ENCODE measurements at places on chromosomes 12 and 14.

GRCh38 chr12:66776974-66777373 lies 98.1 kb upstream of the GRIP1 start:
- DNase-seq, result no peak

GRCh38 chr12:118456741-118457140 lies 80.4 kb downstream of the SUDS3 start:
- no peak for DNase-seq

DNA sequence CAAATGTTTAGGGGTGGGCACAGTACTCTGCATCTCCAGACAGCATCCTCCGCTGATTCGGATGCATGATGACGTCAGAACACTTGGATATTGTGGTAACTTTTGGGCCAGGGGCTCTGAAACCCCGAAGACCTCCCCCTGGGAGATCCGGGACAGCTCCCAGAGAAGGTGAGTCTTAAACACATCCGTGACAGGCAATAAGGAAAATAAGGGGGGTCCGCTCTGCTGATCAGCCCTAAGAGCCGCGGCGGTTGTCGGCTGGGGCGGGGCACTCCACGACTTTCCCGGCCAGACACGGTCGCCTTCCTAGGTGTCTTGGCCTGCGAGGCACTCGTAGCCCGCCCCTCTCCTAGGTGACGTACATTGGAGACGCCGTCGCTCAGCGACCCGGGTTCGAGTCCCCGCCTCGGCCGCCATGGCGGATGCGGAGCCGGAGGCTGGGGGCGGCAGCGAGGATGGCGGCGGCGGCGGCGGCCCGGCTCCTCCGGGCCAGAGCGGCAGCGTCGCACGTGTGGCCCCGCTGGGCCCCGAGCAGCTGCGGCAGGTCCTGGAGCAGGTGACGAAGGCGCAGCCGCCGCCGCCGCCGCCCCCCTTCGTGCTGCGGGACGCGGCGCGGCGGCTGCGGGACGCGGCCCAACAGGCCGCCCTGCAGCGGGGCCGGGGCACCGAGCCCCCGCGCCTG lies at the start of gene ZNF839:
ZNF839 (plus strand) TSS at position 396 of the 682 bp plus-strand sequence; CDS start at position 416, 20 bp downstream.
- DNase-seq, result peak; percentile 61

DNA sequence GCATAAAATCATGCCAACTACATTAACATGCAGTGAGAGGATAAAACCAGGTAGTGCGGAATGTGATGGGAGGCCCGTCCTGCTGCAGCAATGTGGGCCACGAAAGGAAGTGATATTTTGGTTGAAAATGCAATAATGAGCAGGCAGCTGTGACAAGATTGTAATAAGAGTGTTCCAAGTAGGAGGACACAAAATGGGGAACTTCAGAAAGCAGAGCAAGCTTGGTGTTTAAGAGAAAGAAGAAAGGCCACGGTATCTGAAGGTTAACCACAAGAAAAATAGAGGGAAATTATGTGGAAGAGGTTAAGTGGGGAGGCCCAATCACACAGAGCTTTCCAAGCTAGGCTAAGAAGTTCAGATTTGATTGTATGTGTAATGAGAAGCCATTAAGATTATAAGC lies 34.3 kb downstream of the OVCH1 start:
- no peak for DNase-seq

GRCh38 chr12:117836999-117837736 lies 131.6 kb downstream of the KSR2 start:
- peak; percentile 60 for DNase-seq

DNA sequence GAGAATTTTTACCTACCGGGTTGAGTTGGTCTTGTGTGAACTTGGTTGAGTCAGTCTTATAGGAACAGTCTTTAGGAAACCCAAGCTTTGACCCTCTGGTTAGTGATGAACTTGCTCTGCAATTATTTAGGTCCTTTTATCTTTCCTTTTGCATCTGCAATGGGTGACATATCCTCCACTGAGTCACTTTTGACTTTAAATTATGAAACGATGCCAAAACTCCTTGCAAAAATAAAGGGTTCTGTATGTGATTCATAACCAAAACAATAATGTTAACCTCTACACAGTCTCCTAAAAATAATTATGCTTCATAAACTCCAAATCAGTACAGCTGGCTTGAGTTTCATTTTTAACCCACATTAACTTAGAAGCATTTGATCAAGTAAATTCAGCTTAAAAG lies 979.4 kb downstream of the GALC start:
- DNase-seq, result peak; percentile 19

GRCh38 chr14:37708481-37708880 lies 113.1 kb downstream of the TTC6 start:
- no peak for DNase-seq

- DNase-seq, result no peak
These were observed 636.6 kb downstream of the MED13L start for GRCh38 chr12:115640929-115641328.

GRCh38 chr14:35747379-35747778 lies 61.7 kb downstream of the RALGAPA1 start:
- peak; percentile 15 for DNase-seq

- DNase-seq, result no peak
These were observed 53.6 kb downstream of the USP15 start for GRCh38 chr12:62313727-62314380.

DNA sequence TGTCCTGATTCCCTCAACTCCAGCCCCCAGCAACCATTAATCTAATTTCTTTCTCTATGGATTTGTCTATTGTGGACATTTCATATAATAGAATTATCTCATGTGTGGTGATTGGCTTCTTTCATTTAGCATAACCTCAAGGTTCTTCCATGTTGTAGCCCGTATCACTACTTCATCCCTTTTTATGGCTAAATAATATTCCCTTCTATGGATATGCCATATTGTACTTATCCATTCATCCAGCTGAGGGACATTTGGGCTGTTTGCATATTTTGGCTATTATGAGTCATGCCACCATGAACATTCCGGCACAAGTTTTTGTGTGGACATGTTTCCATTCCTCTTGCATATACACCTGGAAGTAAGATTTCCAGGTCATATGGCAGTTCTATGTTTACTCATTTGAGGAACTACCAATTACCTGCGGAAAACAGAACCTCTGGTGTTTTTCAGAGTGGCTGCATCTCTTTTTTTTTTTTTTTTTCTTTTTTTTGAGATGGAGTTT lies 108.7 kb upstream of the MAP1LC3B2 start:
- DNase-seq, result no peak

DNA sequence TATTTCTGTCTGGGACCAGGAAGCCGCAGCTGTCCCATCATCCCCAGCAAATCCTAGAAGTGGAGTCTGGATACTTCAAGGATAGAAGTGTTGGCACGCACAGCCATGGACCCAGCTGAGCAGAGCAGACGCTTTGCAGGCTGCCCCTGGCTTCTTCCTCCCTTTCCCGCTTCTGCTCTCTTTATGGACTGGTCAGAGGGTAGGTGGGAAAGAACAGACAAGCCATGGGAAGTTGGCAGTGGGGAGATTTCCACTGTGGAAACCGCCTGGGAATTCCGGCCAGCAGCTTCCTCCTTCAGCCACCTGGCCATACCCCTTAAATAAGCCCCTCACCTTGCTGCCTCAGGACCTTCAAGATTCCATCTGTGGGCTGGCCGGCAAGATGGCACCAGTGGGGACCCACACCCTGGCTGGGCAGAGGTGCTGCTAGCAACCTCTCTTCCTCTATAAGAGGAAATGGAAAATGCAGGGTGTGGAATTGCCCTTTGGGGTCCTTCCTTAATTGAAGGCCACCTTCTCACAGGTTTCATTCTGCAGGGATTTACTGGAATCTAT lies 20.6 kb downstream of the OTUB2 start:
- no peak for DNase-seq

DNA sequence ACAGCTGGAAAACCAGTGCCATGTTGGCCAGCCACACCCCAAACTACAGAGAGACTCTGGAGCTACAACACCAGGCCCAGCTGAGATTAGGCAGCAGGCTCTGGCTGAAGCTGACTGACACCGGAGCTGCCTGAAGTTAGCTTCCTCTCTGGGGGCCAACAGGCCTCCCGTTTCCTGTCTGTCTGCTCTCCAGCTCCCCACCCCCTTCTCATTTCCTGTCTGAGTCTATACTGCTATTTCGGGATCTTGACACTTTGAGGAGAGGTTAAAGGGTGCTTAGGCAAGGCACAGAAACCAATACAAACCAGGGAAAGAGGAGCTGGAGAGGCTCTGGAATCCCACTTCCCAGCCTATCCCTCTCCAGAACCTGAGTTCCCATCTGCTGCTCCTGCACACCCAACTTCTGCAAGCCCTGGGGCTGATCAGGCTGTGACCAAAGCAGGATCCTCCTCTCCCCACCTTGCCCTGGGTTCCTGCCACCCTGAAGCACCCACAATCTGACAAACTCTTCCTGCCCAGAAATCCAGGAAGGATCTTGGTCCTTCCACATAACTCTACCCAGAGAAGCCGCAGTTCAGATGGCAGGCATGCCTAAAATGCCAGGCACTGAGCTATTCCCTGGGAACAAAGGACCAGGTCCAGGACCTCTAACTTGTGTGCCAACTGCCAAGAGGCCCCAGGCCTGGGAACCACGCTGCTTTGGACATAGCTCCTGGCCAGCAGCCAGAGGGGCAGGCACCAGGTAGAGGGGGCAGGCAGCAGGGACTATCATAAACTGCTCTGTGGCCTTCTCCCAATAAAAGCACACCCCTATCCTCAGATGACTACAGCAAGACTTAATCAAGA lies 39.9 kb downstream of the PRPF40B start:
- DNase-seq, result no peak

DNA sequence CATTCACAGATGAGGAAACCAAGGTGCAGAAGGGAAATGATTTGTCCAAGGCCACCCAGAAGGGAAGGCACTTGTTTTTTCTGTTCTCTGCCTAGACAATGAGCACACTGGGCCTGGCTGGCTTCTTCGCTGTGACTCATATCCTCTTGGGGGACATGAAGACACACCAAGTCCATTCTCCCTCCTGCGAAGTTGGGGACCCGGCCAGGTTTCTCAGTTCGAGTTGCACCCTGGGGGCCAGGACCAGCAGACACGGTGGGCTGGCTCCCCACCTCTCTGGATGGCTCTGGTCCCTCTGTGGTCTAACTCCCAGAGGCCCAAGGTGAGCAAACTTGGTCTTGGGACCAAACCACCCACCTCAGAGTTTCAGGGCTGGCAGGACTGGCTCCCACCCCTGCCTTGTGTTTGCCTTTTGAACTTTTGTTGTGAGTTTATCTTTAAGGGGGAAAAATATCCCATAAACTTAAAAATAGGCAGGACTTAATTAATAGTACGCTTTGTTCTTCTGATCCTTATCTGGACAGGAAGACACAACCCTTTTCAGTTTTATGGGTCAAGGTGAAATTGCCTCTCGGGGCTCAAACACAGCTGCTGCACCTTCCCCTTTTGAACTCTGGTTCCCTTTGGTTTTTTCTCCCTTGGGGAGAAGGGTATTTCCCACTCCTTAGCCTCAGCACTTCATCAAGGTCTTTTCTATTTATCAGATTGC lies 9.0 kb upstream of the MLEC start:
- DNase-seq, result no peak

DNA sequence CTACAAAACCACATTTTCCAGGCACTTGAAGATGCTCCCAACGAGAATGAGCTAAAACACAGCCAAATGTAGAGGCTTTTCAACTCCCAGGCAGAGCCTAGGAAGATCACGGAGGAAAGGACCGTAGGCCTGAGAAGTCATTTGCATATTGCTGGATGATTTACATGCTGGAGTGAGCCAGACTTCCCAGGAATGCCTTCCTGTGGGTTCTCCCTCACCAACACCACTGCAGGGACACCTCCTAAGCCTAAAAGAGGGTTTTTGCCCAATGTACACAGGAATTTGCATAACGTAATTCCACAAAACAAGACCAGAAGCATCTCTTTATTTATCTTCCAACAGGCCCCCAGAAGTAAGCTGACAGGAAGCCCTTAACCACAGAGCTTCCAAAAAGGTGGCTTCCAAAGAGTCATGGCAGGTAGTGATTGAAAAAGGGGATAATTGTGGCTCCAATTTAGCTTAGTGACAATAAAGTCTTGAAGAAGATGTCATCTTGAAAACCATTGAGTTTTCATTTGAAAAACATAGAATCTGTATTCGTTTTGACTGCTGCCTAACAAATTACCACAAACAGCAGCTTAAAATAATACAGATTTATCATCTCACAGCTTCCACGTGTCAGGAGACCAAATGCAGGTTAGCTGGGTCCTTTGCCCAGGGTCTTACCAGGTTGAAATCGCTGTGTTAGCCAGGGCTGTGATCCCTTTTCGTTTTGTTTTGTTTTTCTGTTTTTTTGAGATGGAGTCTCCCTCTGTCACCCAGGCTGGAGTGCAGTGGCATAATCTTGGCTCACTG lies 116.2 kb downstream of the EGLN3 start:
- DNase-seq, result peak; percentile 16

DNA sequence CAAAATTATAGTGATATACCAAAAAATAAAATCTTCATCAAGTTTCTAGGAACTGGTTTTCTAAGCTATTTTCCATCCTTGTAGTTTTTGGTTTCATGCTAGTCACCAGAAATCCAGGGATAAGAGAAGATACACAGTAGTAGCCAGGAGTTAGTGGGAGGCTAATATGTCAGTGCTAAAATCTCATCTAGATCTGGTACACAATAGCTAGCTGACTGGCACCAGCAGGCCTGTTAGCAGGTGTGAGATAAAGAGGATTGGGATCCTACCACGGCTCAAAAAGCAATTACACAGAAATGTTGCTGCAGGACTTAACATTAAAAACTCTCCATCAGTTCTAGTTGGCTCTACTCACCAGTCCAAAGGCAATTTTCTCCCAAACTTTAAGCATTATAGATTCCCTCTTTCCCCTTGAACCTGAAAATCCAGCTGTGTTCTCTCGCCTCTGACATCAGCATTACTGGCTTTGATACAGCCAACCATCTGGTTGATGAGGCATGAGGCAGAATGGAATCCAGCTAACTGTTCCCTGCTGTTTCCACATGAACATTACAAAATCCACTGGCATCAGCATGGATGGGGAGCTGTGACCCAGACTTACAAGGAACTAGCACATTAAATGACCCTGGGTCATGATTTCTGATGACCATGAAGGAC lies 41.8 kb upstream of the CCDC196 start:
- no peak for DNase-seq

- DNase-seq, result no peak
These were observed 193.7 kb upstream of the RTL1 start for GRCh38 chr14:101097109-101097793.

GRCh38 chr12:71475280-71475679 lies 35.7 kb downstream of the LGR5 start:
- DNase-seq, result no peak

GRCh38 chr12:153080-153746 lies 60.7 kb downstream of the SLC6A12 start:
- no peak for DNase-seq

DNA sequence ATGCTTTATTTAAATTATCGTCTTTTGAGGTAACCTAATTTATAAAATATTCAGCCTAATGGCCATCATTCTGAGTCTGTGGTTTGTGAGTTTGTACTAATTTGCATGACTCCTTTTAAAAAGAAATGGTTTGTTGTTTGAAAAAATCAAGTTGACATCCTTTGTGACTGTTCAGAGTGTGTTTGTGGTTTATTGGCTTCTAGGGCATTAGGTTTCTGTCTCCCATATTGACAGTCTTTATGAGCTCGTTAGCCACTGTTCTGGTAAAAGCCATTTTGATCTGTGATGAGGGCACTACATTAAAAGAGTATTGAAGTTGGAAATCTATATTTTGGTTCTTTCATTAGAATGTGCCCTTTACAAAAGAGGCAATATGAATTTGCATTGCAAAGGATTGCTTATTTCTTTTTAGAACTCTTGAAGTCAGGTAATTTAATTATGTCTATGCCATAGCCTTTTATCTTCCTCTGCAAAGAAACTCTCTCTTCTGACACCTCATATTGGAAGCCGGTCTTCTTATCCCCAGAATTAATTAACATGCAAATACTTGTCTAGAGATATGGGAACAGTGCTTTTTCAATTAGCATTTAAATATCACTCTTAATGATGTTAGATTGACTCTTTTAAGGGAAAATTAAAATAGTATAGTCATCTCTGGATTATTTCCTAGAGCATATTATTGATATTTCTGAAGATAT lies 95.0 kb downstream of the CRADD start:
- no peak for DNase-seq
